Bladder microvascular endothelial cell (primary cell): ENCODE measurements at places on chromosomes 5 and 9. TPM values are rescaled to one million over a fixed set of nuclear protein-coding genes. Genes with fewer than 3 reads are reported as not detected.

Gene PPIC
- 22.7 and 44.2 TPM in 2 replicates for total RNA-seq

Gene NPR3
- 0.13 and 1.3 TPM in 2 replicates for total RNA-seq

Gene SPATA6L
- total RNA-seq, result 0.97 and 6.7 TPM in 2 replicates

Gene EDIL3
- 0.65 and 1.0 TPM in 2 replicates for total RNA-seq

Gene ANKRD34B
- total RNA-seq, result not detected in 2 replicates
